Activated CD8-positive, alpha-beta memory T cell treated with anti-CD3 and anti-CD28 coated beads, Interleukin-2, amount 50 U/mL, for 48 hours (primary cell): ENCODE measurements at places on chromosomes 12 and 14.

DNA sequence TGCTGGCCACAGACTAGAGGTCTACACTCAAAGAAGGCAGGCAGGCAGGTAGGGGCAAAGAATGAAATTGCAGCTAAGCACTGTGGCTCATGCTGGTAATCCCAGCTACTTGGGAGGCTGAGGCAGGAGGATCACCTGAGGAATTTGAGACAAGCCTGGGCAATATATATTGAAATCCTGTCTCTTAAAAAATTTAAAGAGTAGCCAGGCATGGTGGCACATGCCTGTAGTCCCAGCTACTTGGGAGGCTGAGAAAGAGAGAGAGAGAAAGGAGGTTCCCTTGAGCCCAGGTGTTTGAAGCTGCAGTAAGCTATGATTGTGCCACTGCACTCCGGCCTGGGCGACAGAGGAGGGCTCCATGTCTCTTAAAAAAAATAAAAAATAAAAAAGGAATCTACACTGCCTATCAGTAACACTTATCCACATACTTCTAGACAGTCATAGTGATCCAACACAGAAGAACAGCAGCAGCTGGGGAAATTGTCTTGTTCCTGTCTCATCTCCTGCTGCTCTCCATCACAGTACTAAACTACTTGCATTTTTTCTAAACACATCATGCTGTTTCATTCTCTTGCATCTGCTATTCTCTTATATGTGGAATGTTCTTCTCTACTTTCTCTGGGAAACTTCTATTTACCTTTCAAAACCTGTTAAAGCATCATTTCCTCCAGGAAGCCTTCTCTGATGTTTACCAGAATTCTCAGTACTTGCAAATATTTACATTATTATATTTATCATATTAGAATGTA lies 57.2 kb downstream of the ATF7 start:
- no peak for DNase-seq

DNA sequence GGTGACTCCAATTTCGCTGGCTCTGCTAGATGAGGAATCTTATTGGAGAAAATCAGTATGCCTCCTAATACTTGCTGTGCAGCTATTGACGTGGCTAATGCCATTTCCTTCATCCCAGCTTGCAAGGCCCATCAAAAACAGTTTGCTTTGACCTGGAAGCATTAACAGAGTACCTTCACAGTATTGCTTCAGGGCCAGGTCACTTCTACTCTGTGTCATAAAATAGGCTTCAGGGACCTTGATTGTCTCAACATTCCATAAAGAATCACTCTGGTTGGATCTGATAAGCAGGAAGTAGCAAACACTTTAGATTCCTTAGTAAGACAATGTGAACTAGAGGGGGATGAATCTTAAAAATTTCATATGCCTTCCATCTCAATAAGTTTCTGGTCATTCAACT lies 26.9 kb upstream of the ZNF641 start:
- DNase-seq = no peak

DNA sequence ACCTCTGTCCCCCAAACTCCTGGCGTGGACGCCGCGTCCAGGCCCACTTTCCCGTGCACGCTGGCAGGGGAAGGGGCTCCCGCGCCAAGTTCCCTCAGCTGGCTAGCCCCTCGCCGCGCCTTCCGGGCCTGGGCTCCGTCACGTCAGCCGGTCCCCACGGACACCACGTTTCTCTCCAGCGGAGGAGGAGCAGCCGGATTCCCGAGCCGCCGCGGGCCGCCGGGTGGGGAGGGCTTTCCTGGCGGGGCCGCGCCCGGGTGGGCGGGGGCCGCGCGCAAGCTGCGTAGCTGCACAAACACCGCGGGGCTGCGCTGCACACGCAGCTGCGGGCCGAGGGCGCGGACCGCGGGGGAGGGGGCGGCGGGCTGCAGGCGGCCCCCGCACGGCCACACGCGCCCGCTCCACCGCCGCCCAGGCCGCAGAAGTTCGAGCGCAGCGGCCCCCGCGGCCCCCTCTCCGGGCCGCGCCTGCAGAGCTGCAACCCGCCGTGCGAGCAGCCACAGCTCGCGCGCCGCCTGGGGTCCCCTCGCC lies 45.1 kb upstream of the PNMA1 start:
- DNase-seq = no peak

GRCh38 chr12:122965321-122965751 lies 927 bp downstream of the ABCB9 start:
- no peak for DNase-seq

GRCh38 chr14:33553706-33554278 lies 397.1 kb downstream of the EGLN3 start:
- DNase-seq = no peak

- no peak for DNase-seq
Observed at GRCh38 chr12:116933091-116933490, 22.3 kb downstream of the FBXW8 start.

GRCh38 chr12:4908684-4909409 lies 858 bp upstream of the KCNA1 start:
- DNase-seq = peak; percentile 55

- DNase-seq = no peak
Observed at GRCh38 chr14:71574976-71575375, 357.3 kb upstream of the RGS6 start.

DNA sequence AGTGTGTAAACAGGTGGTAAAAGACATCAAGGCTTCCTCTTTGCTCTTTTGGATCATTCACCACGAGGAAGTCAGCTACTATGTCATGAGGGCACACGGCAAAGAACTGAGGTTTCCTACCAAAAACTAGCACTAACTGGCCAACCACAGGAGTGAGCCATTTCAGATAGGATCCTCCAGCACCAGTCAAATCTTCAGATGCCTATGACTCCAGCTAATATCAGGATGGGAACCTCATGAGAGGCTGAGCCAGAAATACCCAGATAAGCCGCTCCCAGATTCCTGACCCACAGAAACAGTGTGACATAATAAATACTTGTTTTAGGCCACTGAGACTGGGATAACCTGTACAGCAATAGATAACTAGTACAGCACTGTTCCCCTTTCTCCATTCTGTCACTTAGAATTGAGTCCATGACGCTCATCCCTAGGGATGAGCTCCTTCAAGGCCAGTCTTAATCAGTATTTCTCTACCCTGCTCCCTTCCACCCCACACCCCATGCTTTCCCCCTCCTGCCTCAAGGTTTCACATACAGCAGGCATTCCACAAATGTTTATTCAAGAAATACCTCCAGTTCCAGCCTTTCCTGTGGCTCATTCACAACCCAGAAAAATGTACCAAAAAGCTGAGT lies 68.4 kb downstream of the PPM1H start:
- DNase-seq = no peak

GRCh38 chr14:28603606-28604005 lies 163.0 kb upstream of the FOXG1 start:
- DNase-seq = no peak

DNA sequence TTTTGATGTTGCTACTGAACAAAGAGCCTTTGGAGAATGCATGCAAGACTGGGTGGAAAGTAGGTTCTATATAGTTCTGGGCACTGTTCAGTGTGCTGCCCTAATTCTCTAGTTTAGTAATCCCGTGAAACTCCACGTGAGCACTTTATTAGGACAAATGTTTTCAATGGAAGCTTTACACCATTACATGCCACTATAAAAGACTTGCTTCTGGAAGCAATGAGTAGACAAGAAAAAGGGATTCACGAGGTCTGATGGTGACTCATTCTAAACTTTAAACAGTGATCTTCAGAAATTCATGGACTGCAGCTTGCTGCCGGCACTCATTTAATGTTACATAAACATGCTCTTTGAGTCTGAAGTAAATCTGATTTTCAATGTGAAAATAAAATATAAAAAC lies 22.3 kb downstream of the ATG14 start:
- no peak for DNase-seq
